ENCODE measurements at places on chromosomes 6 and 20.
A peak's percentile ranks its signal among the peaks of the same experiment; 100 is the strongest.

DNA sequence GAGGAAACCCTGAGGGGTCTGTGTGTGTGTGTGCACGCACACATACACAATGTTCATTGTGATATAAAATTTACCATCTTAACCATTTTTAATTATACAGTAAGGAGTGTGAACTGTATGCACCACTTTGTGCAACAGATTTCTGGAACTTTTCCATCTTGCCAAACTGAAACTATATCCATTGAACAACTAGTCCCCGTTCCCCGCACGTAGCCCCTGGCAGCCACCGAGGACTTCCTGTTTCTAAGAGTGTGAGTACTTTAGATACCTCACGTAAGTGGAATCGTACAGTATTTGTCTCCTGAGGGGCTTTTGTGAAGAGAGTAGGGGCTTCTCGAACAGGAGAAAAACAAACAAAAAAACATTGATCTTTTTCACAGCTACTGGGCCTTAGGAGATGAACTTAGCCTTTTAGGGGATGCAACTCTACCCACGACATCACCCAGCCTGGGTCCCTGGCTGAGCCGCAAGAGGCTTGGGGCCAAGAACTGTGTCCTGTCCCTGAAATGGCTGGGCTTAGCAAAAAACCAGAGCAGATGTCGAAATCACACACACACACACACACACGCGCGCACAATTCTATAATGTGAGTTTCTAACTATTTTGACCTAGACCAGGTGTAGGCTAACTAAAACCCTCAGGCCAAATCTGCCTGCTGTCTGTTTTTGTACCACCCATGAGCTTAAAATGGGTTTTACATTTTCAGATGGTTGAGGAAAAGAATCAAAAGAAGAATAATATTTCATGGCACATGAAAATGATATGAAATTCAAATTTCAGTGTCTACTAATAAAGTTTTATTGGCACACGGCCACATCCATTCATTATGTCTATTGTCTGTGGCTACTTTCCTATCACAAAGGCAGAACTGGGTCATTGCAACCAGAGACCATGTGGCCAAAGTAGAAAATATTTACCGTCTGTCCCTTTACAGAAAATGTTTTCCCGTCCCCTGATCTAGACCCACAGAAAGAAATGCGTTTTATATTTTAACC lies 144.2 kb downstream of the EYA2 start:
- no peak for DNase-seq

DNA sequence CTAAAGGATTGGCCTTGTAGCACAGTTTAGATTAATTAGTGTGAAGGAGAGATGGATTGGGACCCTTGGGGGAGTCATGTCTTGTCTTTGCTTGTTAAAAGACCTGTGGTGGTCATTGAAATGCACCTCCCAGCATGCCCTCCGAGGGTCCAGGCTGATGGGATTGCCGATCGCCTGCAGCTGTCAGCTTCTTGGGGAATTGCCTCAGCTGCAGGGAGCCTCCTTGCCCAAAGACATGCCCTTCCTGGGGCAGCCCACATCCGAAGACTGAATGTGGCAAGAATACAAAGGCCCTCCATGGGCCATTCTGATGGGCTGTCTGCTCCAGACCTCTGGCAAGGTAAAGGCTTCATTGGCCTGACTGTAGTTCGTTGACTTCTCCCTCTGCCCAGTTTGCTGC lies 150.7 kb downstream of the FARS2 start:
- no peak for DNase-seq

GRCh38 chr6:149888659-149889058 lies 9.3 kb downstream of the RAET1E start:
- no peak for DNase-seq

- peak; percentile 44 for DNase-seq
Observed at GRCh38 chr6:722077-722524, 29.2 kb upstream of the EXOC2 start.

GRCh38 chr6:35926509-35927215 lies 5.8 kb upstream of the SRPK1 start:
- no peak for DNase-seq

DNA sequence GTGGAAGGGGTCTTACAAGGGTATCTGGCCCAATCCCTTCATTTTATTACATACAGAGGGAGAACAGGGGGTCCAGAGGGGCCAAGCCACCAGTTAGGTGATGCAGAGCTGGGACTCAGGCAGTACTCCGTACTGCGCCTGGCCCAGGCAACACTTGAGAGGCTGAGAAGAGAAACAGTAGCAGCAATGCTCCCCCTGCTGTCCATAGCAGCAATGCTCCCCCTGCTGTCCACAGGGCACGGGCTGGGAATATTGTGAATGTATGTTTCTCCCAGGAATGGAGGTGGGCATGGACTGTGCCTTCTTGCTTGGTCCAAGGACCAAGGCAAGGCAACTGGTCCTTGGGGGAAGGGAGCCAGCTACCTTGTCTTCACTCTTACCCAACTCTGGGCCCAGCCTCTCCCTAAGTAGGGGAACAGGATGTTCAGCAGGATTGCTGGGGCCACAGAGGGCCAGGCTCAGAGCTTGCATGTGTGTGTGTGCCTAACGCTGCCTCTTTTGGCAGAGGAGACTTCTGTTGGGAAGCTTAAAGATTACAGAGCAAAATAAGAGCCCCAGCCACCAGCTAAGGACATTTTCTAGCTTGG lies 14.8 kb upstream of the FAM83C start:
- no peak for DNase-seq
